ENCODE measurements at places on chromosomes 4 and X.
A peak's percentile ranks its signal among the peaks of the same experiment; 100 is the strongest.

DNA sequence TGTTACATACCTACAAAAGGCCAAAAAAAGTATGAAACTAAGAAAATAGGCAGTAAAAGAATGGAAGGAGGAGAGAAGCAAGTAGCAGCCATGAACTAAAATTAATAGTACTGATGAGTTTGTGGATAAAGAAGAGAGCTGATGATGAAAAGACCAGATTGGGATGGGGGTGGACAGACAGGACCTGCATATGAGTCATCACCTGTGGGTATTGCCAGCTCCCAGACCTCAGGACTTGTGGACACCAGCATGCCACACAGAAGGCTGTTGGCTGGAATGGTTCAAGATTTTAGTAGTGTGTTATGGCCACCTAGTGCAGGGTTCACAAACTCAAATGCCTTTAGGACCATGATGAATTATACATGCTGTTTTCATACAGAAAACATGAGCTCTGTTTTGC, 58.9 kb downstream of the ARX start:
- no peak for DNase-seq

DNA sequence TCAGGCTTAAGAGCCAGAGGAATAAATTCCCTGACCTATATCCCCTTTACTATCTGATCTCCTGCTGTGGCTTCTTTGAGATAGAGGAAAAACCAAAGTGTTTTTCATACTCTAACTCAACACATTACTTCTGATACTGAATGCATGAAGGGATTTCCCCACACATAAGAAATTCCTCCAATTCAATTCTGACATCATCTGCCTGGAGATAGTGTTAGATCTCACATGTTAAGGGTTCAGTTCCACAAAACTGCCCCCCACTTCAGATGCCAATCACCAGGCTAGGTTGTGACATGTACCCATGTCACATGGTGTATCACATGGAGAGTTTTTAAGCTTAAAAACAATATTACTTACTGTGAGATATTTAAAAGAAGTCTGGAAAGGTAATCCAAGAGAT, 46.8 kb downstream of the GSTCD start:
- no peak for DNase-seq

- DNase-seq: no peak
Observed at GRCh38 chr4:53193111-53193510, 172.8 kb downstream of the SCFD2 start.

DNA sequence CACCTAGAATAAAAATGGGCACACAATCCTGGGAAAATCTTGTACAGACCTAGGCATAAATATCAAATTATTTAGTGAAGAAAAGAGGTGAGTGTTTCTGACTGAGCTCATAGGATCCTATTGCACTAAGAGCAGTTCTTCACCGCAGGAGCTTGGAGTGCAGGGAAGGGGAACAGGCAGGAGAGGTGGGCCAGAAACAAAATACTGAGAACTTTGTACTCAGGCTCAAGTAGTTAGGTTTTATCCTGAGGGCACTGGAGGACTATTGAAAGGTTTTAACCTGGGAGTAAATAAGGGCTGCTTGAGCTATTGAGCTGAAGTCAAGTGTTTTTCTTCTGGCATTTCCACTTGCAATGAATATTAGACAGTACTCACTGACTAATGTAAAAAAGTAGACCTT, 12.2 kb downstream of the EPHA5 start:
- DNase-seq: no peak

DNA sequence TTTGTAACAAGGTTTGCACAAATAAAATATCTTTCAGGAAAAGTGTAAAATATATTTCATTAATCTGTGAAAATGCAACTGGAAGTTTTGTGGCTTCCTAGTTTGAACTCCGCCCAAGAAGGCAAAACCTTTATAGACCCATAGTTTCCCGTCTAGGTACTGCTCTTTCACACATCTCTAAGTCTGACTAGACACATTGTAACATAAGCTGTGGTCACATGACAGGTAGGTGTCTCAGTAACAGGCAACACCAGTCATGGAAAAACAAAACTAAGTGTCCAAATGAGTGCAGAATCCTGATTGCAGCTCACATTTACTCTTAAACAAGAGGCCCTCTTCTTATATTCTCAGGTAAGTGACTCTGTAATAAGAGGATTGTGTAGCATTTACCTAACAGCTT, 55.6 kb downstream of the SNCA start:
- DNase-seq: no peak

DNA sequence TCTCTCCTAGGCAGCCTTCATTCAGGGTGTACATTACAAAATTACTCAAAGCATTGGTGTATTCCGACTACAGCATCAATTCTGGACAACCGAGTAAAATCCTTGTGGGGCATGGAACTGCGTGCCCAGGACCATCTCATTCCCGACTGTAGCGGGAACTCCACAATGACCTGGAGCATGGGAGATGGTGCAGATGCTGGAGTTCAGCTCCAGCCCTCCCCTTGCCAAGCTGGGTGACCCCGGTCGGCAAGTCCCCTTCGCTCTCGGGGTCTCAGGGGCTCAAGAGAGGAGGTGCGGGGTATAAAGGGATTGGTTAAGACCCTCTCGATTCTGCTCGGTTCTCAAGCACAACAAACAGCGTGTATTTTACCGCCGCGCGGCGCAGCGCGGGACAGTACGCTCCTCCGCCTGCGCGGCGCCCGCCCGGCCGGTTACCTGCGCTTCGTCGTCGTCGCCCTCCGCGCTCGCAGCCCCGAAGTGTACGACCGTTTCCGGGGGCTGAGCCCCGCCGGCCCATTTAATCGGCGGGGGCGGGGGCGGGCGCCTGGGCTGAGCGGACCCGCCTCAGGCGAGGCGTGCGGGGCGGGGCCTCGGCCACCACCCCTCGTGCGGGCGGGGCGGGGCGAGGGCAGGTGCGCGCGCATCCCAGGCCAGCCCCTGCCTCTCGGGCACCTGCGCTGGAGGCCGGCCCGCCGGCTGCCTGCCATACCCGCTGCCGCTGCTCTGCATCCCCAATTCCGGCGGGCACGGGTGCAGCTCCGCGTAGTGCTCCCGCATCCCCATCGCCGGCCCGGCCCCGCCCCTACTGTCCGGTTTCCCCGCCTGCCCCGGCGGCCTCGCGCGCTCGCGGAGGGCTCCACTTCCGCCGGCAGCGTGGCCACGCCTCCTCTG, at the start of gene G6PD:
Gene G6PD, minus strand, starts transcription at position 493 of the 891 bp plus-strand sequence. CDS start 691 bp downstream, outside the sequence.
- peak; percentile 67 for DNase-seq

DNA sequence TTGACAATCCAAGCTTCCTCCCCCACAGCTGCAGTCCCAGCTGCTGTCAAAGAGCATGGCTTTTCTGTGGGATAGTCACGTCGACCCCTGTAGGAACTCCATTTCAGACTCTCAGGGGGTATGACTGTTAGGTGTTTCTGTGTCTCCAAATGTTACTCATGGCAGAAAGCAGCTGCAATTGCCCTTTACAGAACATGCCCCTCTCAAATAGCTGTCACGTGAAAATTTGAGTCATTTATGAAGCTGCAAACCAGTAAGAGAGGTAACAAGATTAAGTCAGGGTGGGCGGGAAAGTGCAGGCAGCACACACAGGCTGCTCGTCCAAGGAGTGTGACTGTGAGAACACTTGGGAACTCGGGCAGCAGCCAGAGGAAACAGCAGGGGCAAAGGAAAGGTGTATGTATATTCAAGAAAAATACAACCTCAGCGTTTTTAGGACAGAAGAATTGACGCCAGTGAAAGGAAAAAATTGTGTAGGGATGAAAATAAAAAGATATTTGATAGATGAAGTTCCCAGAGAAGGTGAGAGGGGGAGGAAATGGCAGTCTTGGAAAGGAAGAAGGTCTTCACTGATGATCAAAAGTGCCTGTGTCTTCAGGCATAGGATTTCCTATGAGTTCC, 66.5 kb upstream of the TMEM184C start:
- no peak for DNase-seq

DNA sequence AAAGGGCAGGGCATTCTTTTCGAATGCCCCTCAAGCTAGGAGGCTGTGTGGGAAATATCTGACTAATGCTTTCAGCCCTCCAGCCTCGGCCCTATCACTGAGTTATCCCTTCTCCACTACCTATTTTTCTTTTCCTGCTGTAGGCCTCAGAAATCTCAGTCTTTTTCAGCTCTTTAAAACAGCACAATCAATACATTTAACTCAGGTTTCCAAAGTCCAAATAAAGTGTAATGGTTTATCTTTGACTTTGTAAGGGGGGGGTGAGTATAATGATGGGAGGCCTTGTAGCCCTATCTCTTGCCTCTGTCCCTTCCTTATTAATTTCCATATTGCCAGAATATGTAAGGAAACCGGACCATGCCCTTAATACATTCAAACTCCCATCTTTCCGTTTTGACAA, 1.6 kb upstream of the WNK3 start:
- no peak for DNase-seq

DNA sequence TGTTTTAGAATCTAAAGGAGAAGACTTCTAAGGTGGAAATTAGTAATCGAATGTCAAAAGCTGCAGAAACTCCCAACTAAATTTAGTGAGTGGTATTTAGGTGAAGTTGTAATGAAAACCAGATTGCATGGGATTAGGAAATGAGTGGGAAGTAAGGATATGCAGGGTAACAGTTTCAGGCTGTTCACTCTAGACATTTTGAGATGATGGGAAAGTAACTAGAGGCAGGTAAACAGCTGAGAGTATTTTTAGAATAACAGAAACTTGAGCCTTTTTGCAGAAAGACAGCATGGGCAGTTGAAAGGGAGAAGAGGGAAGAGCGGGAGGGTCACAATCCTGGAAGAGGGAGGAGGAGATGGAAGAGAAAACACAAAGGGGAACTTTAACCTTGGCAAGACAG, 12.7 kb downstream of the SPRY1 start:
- DNase-seq: no peak

DNA sequence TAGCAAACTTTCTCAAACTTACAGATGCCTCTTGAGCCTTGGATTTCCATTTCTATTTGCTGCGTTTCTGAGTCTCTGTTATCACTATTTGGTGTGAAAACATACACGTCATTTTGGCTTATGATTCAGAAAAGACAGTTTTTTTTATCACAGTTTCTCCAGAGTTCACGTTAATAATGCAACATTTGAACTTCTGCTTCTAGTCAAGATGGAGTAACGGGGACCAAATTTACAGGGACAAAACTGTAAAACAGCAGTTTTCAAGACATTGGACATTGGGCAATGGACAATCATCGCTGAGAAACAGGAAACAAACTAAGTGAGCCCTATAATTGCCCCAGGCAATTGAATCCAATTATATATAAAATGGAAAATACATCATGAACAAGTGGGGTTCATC, 36.2 kb upstream of the TASL start:
- no peak for DNase-seq

DNA sequence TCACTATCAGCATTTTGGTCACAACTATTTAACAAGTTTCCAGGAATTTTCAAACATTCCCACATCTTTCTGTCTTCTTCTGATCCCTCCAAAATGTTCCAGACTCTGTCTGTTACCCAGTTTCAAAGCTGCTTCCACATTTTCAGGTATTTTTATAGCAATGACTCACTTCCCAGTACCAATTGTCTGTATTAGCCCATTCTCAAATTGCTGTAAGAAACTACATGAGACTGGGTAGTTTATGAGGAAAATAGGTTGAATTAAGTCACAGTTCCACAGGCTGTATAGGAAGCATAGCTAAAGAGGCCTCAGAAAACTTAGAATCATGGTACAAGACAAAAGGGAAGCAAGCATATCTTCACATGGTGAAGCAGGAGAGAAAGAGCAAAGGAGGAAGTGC, 475.0 kb upstream of the PCDH7 start:
- DNase-seq: no peak

DNA sequence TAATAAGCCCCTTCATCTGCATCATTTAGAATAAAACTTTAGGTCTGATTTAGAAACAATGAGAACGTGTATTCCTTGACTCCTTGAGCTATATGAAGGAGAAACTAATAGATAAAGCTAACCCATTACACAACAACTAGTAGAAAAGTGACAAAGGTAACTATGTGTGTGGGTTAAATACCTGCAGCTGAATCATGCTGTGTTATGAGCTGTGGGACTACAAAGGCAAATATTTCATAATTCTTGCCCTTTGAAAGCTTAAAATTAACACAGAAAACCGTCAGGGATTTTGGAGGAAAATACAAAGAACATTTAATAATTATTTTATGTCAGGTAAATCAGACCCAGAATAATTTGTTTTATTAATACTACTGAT, 898 bp upstream of the NDP start:
- no peak for DNase-seq

GRCh38 chr4:70452946-70453345, 19.1 kb upstream of the MUC7 start:
- DNase-seq: no peak

DNA sequence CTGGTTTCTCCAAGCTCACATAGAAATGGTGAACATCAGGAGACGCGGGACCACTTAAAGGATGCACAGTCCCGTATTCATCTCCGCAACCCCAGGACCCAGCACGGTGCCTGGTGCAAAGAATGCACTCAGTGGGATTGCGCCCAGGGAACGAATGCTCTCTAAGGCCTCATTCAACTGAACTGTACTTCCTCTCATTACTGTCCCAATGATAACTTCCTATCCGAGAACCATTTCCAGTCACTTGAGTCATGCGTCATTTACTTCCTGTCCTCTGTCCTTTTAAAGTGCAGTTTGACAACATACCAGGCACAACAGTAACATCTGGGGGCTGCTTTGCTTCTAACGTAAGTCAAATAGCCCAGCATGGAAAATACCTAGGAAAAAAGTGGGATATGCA, 75.7 kb downstream of the RBM47 start:
- DNase-seq: no peak

Data from stimulated activated CD8-positive, alpha-beta memory T cell treated with anti-CD3 and anti-CD28 coated beads, Interleukin-2, amount 100 ng/mL, for 48 hours (primary cell).